Bladder microvascular endothelial cell (primary cell): ENCODE measurements at places on chromosomes 12 and 14. TPM values are rescaled to one million over a fixed set of nuclear protein-coding genes. Genes with fewer than 3 reads are reported as not detected.

The BDKRB2 gene
- total RNA-seq: 1.6 and 2.5 TPM in 2 replicates

The REM2 gene
- total RNA-seq: not detected in 2 replicates

The ANO2 gene
- 39.2 and 96.8 TPM in 2 replicates for total RNA-seq

The ART4 gene
- total RNA-seq: 2.1 and 75.3 TPM in 2 replicates

The DHRS2 gene
- 0.13 and 0.16 TPM in 2 replicates for total RNA-seq

The CCDC175 gene
- total RNA-seq: not detected in 2 replicates

The FOXN4 gene
- total RNA-seq: not detected in 2 replicates

The LMNTD1 gene
- not detected in 2 replicates for total RNA-seq

The PLEKHD1 gene
- total RNA-seq: 0.06 TPM in 1 of 2 replicates, not detected in the other

The ITGA7 gene
- 0.76 and 0.81 TPM in 2 replicates for total RNA-seq

The KRR1 gene
- 13.9 and 44.7 TPM in 2 replicates for total RNA-seq

The STAT6 gene
- 49.7 and 63.9 TPM in 2 replicates for total RNA-seq

The GLI1 gene
- total RNA-seq: not detected in 2 replicates
